C1 segment of cervical spinal cord (tissue), 14 donors: ENCODE measurements at places on chromosomes 13 and 19.

GRCh38 chr19:9906475-9907087 lies 29.7 kb downstream of the OLFM2 start:
- DNase-seq = no peak

GRCh38 chr19:1254530-1255185 lies 6.3 kb downstream of the MIDN start:
- peak; percentile 19 for DNase-seq

DNA sequence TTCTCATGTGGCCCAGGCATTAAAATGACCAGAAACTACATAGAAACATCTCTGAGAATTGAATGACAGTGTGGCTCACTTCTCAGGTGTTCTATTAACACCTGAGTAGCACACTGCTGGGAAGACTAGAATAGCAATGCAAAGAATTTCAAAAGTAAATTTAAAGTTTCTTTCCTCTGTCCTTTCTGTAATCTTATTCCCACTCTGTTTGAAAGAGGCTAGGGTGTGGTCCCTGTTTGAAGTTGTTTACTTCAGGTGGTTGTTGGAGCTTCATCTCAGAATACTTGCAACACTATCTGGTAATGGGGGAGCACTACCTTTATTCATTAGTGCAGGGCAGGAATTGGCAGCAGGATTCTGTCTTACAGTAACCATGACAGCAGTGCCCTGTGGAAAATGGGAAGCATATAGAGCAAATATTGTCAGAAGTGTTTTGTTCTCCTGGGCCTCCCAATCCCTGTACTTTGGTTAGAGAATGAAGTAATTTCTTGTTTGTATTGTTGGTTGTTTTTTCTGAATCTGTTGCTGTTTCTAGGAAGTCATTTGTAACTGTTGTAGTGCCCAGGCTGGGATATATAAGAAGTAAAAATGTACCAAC lies 1210.2 kb upstream of the ATXN8OS start:
- DNase-seq = no peak

GRCh38 chr19:47446534-47447469 lies 24.9 kb downstream of the SLC8A2 start:
- DNase-seq = no peak

DNA sequence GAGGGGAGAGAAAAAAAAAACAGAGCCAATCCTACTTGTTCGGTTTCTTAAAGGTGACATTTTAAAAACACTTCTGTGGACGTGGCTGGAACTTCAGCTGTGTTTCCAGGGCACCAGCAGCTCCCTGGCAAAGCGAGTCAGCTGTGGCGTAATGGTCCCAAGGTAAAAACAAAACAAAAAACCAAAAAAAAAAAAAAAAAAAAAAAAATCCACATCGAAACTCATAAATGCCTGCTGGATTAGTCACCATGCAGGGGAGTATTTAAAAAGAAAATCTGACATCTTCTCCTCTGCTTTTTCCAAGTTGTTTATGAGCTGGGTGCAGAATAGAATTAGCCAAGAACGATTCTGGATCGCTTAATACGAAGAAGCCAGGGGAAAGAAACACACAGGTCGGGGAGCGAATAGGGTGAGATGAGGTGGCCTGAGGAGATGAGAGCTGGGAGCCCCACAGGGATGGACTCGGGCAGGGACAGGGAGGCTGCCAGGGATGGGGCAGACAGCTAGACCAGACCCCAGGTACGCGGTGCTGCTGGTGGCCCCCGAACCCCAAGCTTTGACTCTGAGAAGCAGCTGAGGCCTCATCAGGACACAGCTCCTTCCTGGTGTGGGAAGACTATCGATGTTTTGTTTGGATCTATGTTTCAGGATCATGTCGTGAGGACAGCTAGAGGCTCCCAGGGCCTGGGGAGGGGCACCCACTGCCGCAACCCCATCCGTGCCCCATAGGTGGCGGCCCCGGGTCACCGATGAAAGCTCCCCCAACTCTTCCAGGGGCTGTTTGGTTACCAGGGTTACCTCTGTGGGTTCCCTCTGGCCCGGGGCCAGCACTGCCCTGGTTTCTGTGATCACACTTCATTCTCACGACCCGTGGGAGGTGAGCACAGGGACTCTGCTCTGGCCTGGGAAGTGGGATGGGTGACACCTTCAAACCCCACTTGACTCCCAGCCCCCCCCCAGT lies 3.1 kb upstream of the CTXN1 start:
- no peak for DNase-seq

- no peak for DNase-seq
Observed at GRCh38 chr13:110506859-110507566, 54.5 kb downstream of the RAB20 start.

DNA sequence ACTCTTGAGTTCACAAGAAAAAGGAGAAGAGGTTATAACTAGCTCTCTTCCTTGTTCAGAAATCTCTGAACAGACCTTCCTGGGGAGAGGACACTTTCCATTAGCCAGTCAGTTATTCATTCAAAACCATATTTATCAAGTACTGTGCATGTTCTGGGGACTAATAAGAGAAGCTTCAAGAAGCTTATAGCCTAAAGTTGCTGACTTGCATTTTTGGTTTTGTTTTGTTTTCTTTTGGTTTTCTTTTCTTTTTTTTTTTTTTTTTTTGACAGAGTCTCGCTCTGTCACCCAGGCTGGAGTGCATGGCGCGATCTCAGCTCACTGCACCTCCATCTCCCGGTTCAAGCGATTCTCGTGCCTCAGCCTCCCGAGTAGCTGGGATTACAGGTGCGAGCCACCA lies 471.4 kb downstream of the KLF12 start:
- DNase-seq = no peak

DNA sequence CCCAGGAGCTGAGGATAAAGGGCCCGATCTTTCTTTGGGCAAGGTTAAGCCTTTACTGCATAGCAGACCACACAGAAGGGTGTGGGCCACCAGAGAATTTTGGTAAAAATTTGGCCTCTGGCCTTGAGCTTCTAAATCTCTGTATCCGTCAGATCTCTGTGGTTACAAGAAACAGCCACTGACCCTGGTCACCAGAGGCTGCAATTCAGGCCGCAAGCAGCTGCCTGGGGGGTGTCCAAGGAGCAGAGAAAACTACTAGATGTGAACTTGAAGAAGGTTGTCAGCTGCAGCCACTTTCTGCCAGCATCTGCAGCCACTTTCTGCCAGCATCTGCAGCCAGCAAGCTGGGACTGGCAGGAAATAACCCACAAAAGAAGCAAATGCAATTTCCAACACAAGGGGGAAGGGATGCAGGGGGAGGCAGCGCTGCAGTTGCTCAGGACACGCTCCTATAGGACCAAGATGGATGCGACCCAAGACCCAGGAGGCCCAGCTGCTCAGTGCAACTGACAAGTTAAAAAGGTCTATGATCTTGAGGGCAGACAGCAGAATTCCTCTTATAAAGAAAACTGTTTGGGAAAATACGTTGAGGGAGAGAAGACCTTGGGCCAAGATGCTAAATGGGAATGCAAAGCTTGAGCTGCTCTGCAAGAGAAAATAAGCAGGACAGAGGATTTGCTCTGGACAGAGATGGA lies 8.4 kb upstream of the CEACAM19 start:
- DNase-seq = no peak

DNA sequence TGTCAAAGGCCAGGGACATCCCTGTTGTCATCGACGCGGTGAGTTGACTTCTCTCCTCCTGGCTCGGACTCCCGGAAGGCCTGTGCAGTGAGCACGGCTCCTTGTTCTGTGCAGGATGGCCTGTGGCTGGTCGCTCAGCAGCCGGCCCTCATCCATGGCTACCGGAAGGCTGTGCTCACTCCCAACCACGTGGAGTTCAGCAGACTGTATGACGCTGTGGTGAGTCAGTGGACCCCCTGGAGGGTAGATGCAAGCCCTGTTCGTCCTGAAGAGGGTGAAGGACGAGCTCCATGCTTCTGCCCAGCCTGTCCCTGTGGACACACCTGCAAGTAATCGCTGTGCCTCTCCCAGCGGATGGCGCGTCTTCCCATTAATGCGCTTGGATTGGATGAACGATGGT lies 19.2 kb downstream of the NAXD start:
- no peak for DNase-seq

GRCh38 chr13:100809856-100810255 lies 135.3 kb upstream of the TMTC4 start:
- DNase-seq = no peak
